ENCODE measurements at places on chromosomes 5 and 9. TPM values are rescaled to one million over a fixed set of nuclear protein-coding genes. Genes with fewer than 3 reads are reported as not detected.

DNA sequence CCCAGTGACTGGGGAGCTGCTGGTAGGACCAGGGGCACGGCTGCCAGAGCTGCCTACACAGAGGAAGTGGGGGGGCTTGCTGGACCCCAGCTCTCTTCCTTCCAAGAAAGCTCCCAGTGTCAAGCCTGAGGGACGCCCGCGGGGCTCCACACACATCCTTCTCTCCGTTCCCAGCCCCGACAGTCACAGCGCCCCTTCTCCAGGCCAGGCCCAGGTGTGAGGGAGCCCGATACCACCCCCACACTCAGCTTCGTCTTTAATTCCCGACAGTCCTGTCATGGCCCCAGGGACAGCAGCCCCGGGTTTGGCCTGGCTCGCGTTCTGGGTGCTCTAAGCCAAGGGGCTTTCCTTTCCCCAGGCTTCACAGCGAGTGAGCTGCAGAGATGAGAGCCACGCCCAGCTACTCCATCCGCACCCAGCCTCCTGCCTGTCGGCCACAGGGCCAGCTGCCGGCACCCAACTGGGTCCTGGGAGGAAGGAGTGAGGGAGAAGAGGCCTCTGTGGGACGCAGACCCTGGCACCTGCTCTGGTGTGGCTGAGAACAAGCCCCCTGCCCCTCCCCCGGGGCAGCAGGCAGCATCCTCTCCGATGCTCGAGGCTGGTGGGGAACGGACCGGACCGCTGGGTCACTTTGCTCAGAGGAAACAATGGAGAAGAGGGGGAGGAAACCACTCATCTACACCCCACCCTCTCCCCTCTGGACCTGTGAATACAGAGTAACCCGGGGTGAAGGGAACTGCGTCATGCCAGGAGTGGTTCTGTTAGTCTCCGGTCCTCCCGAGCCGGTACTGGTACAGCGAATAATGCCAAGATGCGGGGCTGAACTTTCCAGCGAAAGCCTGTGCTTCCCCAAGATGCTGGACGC is 53.9 kb upstream of the PHYKPL start:
- no peak for DNase-seq

PIP5K1B gene
- total RNA-seq: under 0.01 TPM

- DNase-seq: no peak
Measured at GRCh38 chr9:106772523-106773290, 90.3 kb upstream of the ZNF462 start.

DNA sequence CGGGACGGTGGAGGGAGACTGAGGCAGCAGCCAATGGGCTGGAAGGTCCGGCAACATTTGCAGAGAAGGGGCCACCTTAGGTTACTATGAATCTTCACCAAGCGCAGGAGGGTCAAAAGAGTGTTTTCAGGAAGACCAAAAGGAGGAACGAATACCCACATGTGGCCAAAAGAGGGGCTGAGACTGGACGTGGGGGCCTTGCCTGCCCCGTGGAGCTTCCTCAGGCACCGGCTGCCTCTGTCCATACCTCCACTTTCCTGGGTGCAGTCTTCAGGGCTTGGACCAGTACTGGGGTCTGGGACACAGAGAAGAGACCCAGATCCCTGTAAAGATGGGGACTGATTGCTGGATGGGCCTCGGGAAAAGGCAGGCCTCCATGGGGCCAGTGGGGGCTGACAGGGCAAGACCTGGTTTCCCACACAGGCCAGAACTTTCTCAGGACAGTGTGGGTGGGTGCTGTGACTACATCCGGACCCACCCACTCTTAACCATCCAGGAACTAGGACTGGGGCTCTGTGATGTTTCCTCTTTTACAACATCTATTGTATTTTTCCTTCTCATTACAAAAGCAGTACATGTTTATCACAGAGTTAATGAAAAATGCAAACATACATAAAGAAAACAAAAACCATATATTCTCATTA is 294.7 kb downstream of the ZSWIM6 start:
- DNase-seq: no peak

GPR151 gene
- not detected for total RNA-seq

DNA sequence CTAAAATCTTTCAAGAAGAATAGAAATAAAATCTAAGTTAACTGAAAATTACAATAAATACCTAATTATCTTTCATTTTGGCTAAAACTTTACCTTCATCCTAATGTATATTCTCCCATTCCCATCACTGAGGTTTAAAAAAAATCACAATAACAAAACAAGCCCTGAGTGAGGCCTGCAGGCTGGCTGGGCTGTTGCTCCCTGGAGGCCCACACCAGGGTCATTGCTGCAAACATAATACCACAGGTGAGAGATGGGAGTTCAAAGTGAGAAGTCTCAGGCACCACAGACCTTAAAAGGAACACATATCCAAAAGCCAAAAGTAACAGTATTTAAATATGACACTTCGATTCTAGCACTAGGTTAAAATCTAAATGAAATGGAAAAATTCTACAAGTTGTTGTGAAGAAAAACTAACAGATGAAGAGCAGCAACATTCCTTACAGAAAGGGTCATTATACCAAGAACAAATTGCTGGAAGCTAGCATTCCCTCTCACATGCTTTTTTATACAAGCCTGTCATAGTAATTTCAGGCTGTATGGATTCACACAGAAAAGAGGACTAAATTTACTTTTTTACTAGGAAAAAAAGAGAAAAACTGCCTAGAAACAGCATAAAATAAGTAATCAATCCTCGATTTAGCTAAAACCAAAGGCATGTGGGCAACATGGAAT is 57.8 kb downstream of the AUH start:
- no peak for DNase-seq

- DNase-seq: no peak
Measured at GRCh38 chr9:89252651-89253267, 58.2 kb upstream of the CKS2 start.

GRCh38 chr5:161544350-161544765 is 2.2 kb downstream of the GABRB2 start:
- DNase-seq: peak; percentile 26

- DNase-seq: no peak
Measured at GRCh38 chr9:7871977-7872730, 72.6 kb upstream of the DMAC1 start.

DNA sequence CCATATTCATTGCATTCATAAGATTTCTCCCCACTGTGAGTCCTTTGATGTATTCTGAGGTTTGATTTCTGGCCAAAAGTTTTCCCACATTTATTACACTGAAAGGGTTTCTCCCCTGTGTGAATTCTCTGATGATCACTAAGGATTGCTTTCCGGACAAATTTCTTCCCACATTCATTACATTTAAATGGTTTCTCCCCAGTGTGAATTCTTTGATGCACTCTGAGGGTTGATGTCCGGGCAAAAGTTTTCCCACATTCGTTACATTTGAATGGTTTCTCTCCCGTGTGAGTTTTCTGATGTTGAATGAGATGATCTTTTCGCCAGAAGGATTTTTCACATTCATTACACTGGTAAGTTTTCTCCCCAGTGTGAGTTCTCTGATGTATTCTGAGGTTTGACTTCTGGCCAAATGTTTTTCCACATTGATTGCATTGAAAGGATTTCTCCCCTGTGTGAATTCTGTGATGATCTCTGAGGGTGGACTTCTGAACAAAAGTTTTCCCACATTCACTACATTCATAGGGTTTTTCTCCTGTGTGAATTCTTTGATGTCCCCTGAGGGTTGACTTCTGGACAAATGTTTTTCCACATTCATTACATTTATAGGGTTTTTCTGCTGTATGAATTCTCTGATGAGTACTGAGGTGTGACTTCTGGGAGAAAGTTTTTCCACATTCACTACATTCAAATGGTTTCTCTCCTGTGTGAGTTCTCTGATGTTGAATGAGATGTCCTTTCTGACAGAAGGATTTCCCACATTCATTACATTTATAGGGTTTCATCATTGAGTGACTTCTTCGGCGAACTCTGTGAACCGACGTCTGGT is 18.8 kb downstream of the ZNF510 start:
- DNase-seq: no peak

GRCh38 chr5:77181173-77181572 is 29.3 kb upstream of the PDE8B start:
- DNase-seq: no peak

GRCh38 chr9:133237035-133237731 is 28.1 kb upstream of the OBP2B start:
- peak; percentile 63 for DNase-seq

- DNase-seq: no peak
Measured at GRCh38 chr9:17005056-17005823, 129.6 kb upstream of the CNTLN start.
